Right atrium auricular region (tissue), 2 donors: ENCODE measurements at places on chromosomes 4 and X. TPM values are rescaled to one million over a fixed set of nuclear protein-coding genes. Genes with fewer than 3 reads are reported as not detected.

Gene TLR2
- total RNA-seq = 18.8 TPM

Gene LGI2
- total RNA-seq = 1.1 TPM

Gene CISD2
- total RNA-seq = 11.5 TPM

Gene NEK1
- total RNA-seq = 9.3 TPM

Gene SLC10A6
- total RNA-seq = 1.3 TPM

Gene EVC
- 8.6 TPM for total RNA-seq

Gene POU3F4
- total RNA-seq = not detected

Gene CDX4
- not detected for total RNA-seq

Gene UBL4A
- total RNA-seq = 61.0 TPM

Gene BLOC1S4
- total RNA-seq = 17.4 TPM

Gene MAGEB2
- not detected for total RNA-seq

Gene CT45A3
- total RNA-seq = not detected

Gene CNKSR2
- total RNA-seq = not detected

Gene NDUFB11
- 120 TPM for total RNA-seq

Gene DCAF8L2
- not detected for total RNA-seq

Gene OTUD6A
- not detected for total RNA-seq
